ENCODE measurements at places on chromosomes 3 and 15.

- DNase-seq, result peak; percentile 45
Observed at GRCh38 chr3:44104668-44105321, 136.9 kb upstream of the TOPAZ1 start.

DNA sequence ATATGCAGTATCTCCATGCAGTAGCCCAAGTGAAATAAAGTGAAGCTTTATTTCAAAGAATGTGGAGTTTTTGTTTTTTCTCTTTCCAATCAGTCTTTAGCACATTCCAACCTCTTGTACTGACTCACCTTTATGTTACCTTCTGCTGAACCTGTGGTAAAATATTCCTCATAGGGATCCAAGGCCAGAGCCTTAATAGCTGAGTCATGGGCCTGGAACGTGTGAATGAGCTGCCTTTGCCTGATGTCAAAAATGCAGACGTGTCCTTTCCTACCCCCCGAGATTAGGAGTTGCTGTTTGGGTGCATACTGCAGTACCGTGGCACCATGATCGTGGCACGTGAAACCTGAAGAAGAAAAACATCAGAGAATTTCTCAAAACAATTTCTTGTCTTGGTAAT is 108.5 kb downstream of the GLDN start:
- no peak for DNase-seq

GRCh38 chr15:59230531-59231055 is 23.9 kb downstream of the LDHAL6B start:
- no peak for DNase-seq

DNA sequence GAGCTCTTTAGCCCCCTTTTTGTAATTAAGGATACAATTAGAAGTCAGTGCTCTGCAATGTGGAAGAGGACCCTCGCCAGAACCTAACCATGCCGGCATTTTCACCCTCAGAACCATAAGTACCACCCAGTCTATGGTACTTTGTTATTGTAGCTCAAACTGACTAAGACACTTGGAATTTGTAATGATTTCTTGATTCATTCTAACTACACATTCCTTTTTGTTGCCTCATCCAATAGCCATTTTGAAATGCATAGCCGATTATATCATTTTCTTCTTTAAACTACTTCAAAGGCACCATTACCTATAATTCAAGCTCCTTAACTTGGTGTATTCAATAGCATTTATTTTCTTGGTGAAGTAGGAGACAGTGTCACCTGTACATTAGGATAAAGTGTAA is 61.4 kb downstream of the GLB1 start:
- DNase-seq, result no peak

GRCh38 chr3:150215616-150216015 is 192.5 kb upstream of the TSC22D2 start:
- DNase-seq, result no peak
